Esophagus squamous epithelium (tissue), 5 donors: ENCODE measurements at places on chromosomes 11 and 22.

GRCh38 chr11:95456714-95457491 is 225.9 kb upstream of the SESN3 start:
- DNase-seq = no peak

DNA sequence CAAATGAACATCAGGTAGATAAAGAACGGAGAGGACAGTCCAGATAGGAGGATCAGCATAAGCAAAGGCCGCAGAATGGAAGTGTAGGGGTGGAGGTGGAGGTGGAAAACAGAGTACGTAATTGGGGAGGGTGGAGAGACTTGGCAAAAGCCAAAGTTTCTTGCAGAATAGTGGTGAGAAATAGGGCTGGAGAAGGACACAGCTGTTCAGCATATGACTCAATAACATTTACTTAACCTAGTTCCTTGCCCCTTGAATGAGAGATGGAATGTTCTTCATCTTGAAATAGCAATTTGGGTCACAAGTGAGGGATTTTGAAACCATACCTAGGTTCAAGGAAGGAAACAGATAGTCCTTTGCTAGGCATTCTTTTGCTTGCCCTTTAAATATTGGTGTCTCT is 235.9 kb upstream of the ARHGAP20 start:
- no peak for DNase-seq

- no peak for DNase-seq
These were observed 174.7 kb upstream of the PITPNB start for GRCh38 chr22:28093711-28094110.

DNA sequence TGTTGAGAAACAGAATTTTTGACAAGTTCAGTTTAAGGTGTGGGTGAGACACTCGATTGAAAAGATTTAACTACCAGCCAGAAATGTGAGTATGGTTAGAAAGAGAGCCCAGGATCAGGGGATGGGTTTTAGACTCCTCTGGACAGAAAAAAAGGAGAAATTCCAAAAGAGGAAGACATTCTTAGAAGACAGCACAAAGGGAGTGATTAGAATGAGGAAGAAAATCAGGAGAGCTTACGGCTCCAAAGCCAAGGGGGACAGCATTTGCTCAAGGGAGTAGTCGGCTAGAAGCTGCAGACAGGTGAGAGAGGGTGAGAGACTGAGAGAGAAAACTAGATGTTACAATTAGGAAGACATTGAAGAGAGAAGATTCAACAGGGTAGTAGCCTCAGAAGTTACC is 166.1 kb downstream of the ADAMTS15 start:
- no peak for DNase-seq

GRCh38 chr22:36966851-36967540 is 52.3 kb downstream of the TST start:
- no peak for DNase-seq

DNA sequence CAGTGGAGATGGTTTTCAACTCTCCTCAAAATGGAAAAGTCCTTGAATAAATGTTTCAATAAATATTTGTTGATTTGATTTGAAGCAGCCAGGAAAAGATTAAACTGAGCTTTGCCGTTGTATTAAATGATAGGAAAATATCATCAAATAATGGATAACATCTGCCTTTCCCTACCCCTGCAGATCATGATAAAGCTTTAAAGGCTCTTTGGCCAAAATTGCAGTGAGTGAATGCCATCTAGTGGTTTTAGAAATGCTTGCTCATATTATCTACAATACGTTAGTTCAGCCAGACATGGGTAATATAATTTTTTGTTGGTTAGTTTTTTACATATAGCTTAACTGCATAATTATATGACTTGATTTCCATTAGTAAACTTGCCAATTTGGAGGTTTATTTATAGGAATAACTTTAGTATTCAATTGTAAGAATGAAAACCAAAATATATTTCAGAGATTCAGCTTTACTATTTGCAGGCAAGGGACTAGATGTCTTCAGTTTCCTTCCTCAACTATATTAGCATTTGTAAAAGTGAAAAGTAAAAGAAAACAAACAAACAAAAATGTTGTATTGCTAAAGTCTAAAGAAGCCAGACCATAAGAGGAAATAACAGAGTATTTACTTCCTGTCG is 159.2 kb downstream of the MSANTD4 start:
- DNase-seq = no peak

- DNase-seq = no peak
These were observed 67.2 kb downstream of the MYO7A start for GRCh38 chr11:77195071-77195755.

GRCh38 chr22:19940536-19941364 is 822 bp upstream of the COMT start:
- no peak for DNase-seq

- no peak for DNase-seq
These were observed 10.4 kb downstream of the TMPRSS6 start for GRCh38 chr22:37098976-37099591.

DNA sequence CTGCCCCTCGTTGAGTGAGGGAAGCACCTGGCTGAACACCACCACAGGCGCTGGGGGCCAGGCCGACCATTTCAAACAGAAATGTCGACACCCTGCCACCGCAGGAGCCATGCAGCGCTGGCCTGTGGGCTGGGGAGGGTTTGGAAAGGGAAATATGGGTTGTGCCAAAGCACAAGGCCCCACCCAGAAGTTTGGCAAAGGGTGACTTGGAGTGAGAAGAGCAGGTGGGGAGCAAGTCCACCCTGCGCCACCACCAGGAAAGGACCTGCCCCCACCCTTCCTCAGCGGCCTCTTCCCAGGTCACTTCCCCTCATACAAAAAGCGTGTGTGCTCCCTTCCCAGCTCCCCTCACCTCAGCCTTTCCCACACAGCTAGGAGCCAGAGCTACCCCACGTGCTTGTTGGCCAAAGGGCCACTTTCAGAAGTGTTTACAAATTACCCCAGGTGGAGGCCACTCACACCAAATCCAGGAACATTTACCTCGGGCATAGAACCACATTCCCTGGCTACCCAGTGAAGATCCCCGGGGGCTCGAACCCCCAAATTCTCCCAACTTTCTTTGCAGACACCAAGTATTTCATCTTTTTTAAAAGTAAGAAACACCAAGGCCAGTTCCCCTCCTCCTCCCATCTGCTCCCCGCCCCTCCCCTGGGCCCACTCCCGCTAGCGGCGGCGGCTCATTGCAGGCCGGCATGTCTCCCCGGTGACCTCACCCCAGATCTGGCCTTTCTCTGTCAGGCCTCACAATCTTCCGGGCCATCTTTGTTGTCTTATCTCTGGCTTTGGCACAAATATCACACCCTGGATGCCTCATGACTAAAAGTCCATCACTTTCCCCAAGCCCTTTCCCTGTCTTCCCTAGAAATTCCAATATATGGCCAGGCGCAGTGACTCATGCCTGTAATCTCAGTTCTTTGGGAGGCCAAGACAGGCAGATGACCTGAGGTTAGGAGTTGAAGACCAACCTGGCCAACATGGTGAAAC is 20.5 kb upstream of the SCGB1A1 start:
- DNase-seq = no peak

GRCh38 chr22:50032941-50033601 is 20.5 kb upstream of the IL17REL start:
- DNase-seq = no peak

DNA sequence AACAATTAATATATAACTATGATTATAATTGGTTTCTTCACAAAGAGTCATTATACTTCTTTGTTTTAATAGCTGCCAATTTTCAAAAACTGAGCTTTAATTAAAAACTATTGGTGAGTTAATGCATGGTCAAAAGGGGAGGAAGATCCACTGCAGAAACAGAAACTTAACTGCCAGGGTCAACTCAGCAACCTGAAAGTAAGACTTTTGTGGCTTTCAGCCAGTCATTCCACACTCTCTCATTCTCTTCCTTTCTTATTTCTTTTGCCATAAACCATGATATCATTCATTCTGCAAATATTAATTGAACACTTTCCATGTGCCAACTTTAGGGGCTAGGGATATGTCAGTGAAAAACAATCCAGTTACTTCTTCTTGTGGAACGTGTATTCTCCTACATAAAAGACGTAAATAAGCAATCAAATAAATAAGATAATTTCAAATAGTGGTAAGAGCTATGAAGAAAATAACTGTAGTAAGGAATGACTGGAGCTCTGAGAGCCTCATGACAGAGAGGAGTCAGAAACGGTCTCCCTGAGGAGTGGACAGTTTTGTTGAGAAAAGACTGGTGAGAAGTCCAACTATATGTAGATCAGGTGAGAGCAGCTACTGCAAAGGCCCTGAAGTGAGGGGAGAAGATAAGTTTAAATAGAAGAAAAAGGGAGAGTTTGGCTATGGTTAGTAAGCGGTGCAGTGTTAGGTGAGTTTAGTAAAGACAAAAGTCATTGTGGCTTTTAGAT is 130.5 kb downstream of the GRIA4 start:
- DNase-seq = no peak
